ENCODE measurements at places on chromosomes 12 and 14. TPM values are rescaled to one million over a fixed set of nuclear protein-coding genes. Genes with fewer than 3 reads are reported as not detected.
A peak's percentile ranks its signal among the peaks of the same experiment; 100 is the strongest.

GRCh38 chr12:77932216-77932615 is 101.5 kb downstream of the NAV3 start:
- no peak for DNase-seq
- no peak overlapping the region for H3K4me3 ChIP-seq
- H3K27ac ChIP-seq: no peak overlapping the region
- H3K36me3 ChIP-seq: no peaks in the 10 kb centered on the region
- no peaks in the 10 kb centered on the region for H3K4me1 ChIP-seq

SDS gene
- total RNA-seq: 1.4 TPM

TAS2R13 gene
- 5.9 TPM for total RNA-seq

- DNase-seq: no peak
- no peak overlapping the region for H3K27ac ChIP-seq
- no peaks in the 10 kb centered on the region for H3K27me3 ChIP-seq
- no peaks in the 10 kb centered on the region for H3K4me1 ChIP-seq
- no peak overlapping the region for H3K4me3 ChIP-seq
- no peaks in the 10 kb centered on the region for H3K36me3 ChIP-seq
These were observed 21.3 kb upstream of the TUBA1C start for GRCh38 chr12:49243631-49244030.

- H3K27me3 ChIP-seq: no peaks in the 10 kb centered on the region
- H3K27ac ChIP-seq: no peak overlapping the region
- no peak overlapping the region for H3K4me3 ChIP-seq
- H3K36me3 ChIP-seq: no peaks in the 10 kb centered on the region
- no peak for DNase-seq
These were observed 58.2 kb downstream of the GRIP1 start for GRCh38 chr12:66620688-66621087.

DNA sequence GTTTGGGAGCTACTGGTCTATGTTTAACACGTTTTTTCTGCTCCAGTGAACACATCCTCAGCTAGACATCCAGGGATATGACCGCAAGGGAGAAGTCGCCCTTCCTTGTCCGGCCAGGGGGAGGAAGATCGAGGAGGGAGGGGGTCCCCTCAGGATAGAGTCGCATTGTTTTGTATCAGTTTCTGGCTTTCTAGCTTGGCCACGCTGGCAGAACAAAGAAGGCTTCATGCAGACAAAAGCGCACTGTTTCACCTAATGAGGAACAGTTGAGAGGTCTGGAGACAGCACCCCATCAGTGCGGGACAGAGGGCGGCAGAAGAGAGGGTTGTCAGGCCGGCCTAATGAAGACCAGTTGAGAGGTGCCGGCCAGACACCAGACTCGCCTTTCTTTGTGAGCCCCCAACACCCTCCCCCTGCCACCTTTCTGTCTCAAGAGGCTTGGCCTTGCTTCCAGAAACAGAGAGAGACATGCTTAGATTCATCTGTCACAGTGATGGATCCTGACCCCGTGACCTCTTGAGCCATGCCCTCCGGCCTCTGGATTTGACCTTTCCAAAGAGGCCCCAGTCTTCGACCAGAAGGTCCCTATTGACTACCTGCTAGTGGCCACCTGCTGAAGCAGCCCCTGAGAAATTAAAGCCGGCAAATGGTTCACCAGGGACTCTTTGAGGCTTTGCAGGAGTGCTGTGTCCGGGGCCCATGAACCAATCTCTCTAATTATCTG is 254.7 kb upstream of the TBX3 start:
- DNase-seq: no peak

- no peak overlapping the region for H3K4me3 ChIP-seq
- H3K4me1 ChIP-seq: no peaks in the 10 kb centered on the region
- H3K27ac ChIP-seq: no peak overlapping the region
- no peaks in the 10 kb centered on the region for H3K36me3 ChIP-seq
These were observed 70.4 kb downstream of the SDR9C7 start for GRCh38 chr12:56863789-56864188.

DNA sequence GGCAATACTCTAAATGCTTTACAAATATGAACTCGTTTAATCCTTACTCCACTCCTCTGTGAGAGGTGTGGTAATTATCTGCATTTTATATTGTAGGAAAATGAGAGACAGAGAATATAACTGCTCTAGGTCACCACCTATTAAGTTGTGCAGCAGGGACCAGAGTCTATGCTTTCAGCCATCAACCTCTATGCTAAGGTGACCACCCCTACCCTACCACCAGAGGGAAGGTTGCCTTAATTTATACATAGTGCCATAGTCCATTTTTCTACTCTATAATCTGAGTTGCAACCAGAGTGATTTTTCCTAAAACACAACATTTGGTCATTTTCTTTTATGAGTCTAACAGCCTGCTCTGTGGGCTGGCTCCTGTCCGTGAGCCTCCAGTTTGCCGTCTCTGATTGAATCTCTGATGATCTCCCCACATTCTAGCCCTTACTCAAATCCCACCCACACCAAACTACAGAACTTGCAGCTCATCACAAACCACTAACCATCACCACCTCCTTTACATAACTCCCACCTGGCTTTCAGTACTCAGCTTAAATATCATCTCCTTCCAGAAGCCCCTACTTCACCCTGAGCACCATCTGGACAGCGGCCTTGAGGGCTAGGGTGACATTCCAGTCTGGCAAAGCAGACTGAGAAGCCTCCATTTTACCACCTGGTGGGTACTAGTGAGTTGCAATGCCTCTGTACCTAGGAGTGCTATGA is 126.6 kb downstream of the PPM1H start:
- H3K27ac ChIP-seq: no peak overlapping the region
- no peak overlapping the region for H3K4me3 ChIP-seq
- no peak for DNase-seq
- no peaks in the 10 kb centered on the region for H3K36me3 ChIP-seq
- no peaks in the 10 kb centered on the region for H3K4me1 ChIP-seq

SLC10A1 gene
- total RNA-seq: not detected

OR10G2 gene
- not detected for total RNA-seq

DNA sequence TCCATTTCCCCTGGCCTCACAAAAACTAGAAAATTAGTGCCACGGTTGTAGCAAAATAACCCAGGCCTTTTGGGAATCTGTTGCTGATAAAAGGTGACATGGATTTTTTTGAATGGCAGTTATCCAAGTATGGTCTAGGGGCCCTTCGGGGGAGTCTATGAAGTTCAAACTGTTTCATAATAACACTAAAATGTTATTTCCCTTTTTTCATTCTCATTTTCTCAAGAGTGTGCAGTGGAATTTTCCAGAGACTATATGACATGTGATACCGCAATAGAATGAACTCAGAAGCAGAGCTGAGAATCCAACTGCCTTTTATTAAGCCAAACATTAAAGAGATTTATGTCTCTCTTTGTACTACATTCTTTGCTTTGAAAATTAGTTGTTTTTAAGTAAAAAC is 26.9 kb downstream of the GSTZ1 start:
- no peak for DNase-seq
- no peaks in the 10 kb centered on the region for H3K27me3 ChIP-seq
- H3K27ac ChIP-seq: no peak overlapping the region
- H3K4me1 ChIP-seq: no peaks in the 10 kb centered on the region

ARHGEF40 gene
- 28.1 TPM for total RNA-seq

GPR84 gene
- 0.39 TPM for total RNA-seq

DIO3 gene
- 7.0 TPM for total RNA-seq

ZNF605 gene
- total RNA-seq: 26.1 TPM

ASCL1 gene
- 1.7 TPM for total RNA-seq

SMAGP gene
- 6.0 TPM for total RNA-seq

DNA sequence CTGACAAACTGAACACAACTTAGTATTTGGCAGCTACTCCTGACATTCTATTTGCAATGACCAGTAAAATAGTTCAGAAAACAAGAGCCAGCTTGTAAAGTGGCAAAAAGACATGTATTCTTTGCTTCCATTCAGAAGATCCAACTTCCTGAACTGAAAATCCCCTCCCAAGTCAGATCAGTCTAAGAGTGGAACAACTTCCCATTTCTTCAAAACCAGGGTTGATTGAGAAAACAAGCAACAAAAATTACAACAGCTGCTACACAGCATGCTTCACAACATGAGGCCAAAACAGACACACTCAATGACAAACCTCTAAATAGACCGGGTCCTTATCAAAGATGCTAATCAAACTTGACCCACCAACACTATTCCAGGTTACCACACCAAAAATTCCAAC is 40.3 kb downstream of the CIT start:
- H3K4me3 ChIP-seq: no peak overlapping the region
- no peaks in the 10 kb centered on the region for H3K36me3 ChIP-seq
- no peak overlapping the region for H3K27ac ChIP-seq
- no peaks in the 10 kb centered on the region for H3K4me1 ChIP-seq
- H3K27me3 ChIP-seq: no peaks in the 10 kb centered on the region
- no peak for DNase-seq

- H3K36me3 ChIP-seq: peaks cover 31% of the 10 kb centered on the region
- no peak overlapping the region for H3K4me3 ChIP-seq
- no peak overlapping the region for H3K27ac ChIP-seq
- no peaks in the 10 kb centered on the region for H3K27me3 ChIP-seq
- DNase-seq: no peak
- H3K4me1 ChIP-seq: no peaks in the 10 kb centered on the region
These were observed 87.0 kb downstream of the ACTN1 start for GRCh38 chr14:68891851-68892660.

COX14 gene
- 105 TPM for total RNA-seq

DNA sequence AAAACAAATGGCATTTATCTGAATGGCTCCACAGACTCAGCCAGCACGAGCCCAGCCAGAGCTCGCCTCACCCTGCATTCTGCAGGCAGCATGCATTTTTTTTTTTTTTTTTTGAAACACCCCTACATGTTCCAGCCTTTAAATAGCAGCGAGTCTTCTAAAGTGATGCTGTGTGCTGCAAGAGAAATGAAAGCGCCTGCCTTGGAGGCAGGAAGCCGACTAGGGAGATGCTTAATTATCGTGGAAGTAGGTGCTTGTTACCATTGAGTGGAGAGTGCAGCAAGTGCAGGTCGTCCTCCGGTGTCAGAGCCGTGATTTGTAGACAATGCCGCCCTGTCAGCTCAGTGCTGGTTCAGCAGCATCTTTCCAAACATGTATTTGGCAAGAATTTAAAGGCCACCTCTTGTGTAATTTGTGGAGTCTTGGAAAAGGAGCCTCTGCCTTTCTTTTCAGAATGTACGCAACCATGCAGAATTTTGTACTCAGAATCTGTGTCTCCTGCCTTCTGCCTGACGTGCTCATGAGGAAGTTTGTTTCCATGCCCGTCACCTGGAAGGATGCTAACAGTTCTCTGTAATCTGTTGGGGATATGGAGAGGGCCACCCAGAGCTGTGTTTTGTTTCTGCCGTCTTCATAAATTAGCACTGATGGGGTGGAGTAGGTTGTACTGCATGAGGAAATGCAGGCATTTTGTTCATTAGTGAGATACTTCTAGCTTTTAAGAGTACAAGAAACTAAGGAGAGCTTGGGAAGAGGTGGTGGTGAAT is 345.9 kb upstream of the RGS6 start:
- no peak overlapping the region for H3K4me3 ChIP-seq
- peak; percentile 8 for DNase-seq
- peaks cover 18% of the 10 kb centered on the region for H3K4me1 ChIP-seq
- no peaks in the 10 kb centered on the region for H3K27me3 ChIP-seq

DNA sequence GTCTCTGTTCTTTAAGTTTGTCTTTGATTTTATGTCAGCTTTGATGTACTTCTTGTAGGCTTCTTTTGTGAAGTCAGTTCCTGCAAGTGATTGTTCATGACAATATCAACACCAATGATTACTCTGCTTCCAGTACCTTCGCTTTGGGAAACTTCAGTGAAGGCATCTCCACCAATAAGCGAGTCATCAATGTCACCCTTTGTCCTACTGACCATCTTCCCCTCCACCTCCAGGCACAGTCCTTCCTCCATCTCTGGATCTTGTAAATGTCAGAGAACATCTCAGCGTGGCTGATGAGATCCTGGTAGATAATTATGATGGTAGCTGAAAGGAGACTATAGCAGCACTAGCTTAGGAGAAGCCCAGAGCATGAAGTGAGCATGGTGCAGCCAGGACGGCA is 40.4 kb upstream of the A2M start:
- no peaks in the 10 kb centered on the region for H3K27me3 ChIP-seq
- no peaks in the 10 kb centered on the region for H3K36me3 ChIP-seq
- H3K4me1 ChIP-seq: no peaks in the 10 kb centered on the region
- H3K27ac ChIP-seq: no peak overlapping the region
- H3K4me3 ChIP-seq: no peak overlapping the region

SERPINA3 gene
- 85.9 TPM for total RNA-seq

DNA sequence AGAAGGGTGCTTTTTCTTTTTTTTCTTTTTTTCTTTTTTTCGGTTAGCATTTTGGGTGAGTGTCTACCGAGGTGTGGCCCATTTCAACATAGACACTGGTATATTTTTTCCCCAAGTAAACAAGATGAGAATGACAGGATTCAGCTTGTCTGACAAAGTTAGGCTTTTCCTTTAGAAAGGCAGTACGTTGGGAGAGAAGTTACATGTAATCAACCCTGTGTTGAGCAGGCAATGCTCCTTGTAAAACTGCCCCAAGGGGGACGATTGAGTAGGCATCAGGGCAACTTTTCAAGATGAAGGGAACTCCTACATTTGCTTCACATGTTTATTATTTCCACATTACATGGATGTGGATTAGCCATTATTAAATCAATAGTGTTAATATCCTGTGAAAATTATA is 1.7 kb downstream of the EMP1 start:
- no peak for DNase-seq
- H3K36me3 ChIP-seq: no peaks in the 10 kb centered on the region
- peak overlapping the region; percentile 50 for H3K4me3 ChIP-seq

MMP19 gene
- total RNA-seq: 4.2 TPM

DYNC1H1 gene
- total RNA-seq: 818 TPM

DNA sequence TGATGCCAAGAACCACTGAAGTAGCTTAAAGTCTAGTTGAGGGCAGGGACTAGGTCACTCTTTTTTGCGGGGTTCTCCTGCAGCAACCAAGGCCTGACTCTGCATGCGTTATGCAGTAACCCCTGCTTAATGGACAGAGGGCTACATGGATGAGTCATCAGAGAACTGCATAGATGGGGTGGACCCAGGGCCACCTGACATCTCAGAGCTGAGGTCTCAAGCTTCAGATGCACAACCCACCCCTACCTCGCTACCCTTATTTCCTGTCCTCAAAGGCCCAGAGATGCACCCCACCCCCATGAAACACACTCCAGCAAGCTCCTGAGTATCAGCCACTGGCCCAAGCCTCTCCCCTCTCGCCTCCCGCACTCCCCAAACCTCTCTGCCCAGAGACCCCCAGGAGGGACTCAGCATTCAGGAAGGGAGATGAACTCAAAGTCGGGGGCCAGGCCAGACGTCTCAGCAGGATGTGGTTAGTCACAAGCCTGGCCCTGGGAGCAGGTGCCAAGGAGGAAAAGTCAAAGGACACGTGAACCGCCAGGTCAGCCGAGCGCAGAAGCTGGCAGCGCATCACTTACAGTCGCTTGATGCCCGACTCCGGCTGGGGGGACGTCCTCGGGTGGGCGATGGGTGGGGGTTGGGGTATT is 25.8 kb downstream of the SNRNP35 start:
- no peak for DNase-seq
- H3K4me1 ChIP-seq: peaks cover 18% of the 10 kb centered on the region
- no peaks in the 10 kb centered on the region for H3K27me3 ChIP-seq
- H3K4me3 ChIP-seq: no peak overlapping the region
- H3K36me3 ChIP-seq: peaks cover 3% of the 10 kb centered on the region
- H3K27ac ChIP-seq: no peak overlapping the region

RHEBL1 gene
- not detected for total RNA-seq
